ENCODE measurements at places on chromosomes 5 and 9.

- DNase-seq, result peak; percentile 35
These were observed 265.5 kb upstream of the ADAMTSL1 start for GRCh38 chr9:18208166-18209059.

DNA sequence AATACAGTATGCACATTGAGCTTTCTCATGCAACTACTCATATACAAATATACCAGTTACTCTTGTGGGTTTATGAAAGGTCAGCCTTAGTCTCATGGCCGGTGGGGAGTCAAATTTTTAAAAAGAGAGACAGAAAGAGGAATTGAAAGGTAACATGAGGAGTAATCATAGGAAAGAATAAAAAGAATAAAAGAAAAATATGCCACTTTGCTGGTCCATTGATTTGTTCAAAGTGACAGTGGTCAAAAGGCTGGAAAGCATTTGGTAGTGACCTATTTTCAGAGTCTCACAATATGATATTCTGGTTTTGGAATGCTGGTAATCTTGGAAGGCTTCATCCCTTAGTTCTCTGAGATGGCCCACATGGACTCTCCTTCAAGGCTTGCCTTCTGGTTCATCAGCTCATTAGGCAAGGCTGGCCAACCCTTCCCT lies 67.0 kb downstream of the ZNF366 start:
- no peak for DNase-seq

DNA sequence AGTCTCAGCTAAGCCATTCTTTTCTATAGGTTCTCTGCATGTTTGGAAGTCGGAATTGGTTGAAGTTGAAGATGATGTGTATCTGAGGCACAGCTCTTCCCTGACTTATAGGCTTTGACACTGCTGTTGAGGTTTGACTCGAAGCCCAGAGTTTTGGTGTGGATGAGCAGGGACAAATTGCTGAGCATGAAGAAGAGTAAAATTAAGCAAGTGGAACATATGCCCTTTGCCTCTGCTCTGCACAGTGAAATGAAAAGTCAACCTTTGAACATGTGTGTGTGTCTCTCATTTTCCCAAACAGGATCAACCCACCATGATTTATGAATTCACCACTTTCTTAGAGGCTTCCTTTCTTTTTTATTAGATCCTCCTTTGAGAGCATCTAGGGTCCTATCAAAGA lies 8.5 kb downstream of the HMHB1 start:
- no peak for DNase-seq

GRCh38 chr5:150303660-150304386 lies 1.1 kb upstream of the ARSI start:
- DNase-seq, result no peak

DNA sequence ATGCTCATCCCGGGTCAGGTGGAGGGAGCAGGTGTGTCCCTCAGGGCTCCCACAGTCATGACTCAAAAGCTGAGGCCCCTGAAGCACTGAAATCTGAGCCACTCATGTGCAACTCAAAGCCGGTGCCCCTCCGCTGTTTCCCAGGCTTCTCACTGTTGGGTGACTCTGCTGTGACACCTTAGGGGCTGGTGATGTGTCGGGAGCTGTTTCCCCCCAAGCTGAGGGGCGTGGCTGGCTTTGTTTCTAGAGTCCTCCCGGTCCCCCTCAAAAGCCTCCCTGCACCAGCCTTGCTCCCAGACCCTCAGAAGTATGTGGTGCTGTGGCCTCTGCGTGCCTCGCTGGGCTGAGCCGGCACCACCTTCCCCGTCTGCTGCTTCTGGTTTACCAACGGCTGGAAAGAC lies 39.7 kb downstream of the PLPP7 start:
- no peak for DNase-seq

- DNase-seq, result no peak
These were observed 12.1 kb downstream of the MTRR start for GRCh38 chr5:7881091-7881490.

- no peak for DNase-seq
These were observed 266.7 kb downstream of the NSG2 start for GRCh38 chr5:174312270-174312617.

DNA sequence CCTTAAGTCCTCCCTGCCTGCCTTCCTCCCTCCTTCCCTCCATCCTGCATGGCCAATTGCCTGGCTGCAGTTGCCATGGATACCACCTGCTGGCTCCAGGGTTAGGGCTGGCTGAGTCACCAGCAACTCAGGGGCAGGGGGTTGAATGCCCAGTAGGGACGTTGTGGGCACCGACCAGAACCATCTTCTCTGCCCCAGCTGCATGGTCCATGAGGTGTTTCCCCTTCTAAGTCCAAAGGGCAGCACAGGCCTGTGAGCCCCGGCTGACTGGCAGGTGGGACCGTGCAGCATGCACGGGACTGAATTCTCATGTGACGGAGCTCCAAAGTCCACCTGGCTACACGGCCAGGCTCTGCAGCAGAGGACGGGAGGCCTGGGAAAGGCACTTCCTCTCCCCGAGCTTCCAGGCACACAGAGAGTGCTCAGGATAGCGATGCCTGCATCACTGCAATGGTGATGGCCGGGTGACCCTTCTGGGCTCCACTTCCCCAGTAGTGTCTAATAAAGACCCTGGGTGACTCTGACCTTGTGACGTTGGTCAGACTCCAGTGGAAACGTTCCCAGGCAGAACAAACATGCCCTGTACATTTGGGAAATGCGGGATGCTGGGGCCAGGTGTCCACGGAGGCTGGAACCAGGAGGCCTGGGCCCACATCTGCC lies 5.7 kb downstream of the ASS1 start:
- DNase-seq, result no peak
